Activated T-cell treated with anti-CD3 and anti-CD28 coated beads, Interleukin-2, amount 50 U/mL, for 72 hours (primary cell): ENCODE measurements at places on chromosomes 6 and 20.

DNA sequence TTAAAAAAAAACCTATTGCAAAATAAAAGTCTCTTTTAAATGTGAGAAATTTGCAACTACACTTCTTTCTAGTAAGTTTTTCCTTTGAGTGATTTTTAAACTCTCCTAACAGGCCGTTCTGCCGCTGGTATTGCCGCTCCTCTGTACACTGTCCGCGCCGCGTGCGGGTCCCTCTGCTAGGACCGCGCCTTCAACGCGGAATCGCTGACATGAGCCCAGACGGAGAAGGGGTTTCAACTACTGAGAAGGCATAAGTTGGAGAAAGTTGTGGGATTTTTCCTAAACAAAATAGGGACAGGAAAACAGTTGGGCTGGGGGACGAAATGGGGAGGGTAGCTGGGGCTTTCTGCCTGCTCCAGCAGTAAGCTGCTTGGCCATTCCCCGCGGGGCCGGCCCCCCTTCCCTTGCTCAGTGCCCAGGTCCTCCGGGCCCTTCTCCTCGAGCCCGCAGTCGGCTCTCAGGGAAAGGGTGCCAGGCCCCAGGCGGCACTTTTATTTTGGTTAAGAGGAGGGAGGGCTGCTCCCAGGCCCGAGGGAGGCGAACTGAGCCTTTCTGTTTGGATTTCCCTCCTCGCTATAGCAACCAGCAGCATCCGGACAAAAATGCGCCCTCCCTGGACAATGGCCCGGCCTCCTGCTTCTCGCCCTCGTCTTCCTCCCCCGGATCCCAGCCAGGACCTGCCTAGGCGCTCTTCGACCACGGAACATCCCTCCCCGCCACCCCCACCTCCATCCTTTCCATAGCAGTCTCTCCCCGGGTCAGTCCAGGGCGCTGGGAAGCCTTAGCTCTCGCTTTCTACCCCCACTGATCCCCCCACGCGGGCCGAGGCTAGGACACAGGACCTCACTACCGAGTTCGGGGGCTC is 6.8 kb upstream of the POU3F2 start:
- no peak for DNase-seq

DNA sequence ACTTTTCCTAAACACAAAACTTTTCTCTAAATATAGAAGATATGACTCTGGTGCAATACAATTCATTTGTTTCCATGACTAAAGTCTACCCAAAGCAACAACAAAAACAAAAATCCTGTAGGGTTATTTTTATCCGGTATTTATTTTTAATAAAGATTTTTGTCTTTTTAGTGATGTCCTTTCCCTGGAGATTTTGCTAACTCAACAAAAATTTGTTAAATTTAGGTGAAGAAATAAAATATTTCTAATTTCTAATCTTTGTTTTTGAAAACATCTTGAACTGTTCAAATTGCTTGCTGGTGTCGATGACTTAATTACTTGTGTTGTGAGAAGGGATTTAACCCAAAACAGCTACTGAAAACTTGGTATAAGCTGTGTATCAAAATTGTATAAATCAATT is 741.8 kb downstream of the HDGFL1 start:
- no peak for DNase-seq

GRCh38 chr20:33645396-33645795 is 16.7 kb upstream of the C20orf144 start:
- no peak for DNase-seq

DNA sequence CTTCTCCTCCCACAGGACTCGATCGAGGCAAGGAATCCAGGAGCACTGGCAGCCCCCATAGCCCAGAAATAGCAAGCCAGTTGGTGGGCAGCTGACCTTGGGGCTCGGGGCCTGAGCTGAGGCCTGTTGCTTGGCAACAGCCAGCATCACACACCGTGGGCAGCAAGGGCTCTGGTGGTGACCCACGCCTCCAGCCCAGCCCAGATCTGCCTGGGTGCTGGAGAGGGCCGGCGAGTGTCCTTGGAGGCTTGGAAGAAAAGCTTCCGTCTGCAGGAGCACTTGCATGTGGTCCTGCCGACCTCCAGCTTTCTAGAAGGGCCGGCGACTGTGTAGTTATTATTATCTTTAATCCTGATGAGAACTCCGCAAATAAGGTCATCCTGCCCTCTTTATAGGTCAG is 67.3 kb downstream of the STK35 start:
- no peak for DNase-seq

- no peak for DNase-seq
Observed at GRCh38 chr6:162092816-162093502, 634.6 kb downstream of the PRKN start.

- DNase-seq: no peak
Observed at GRCh38 chr6:75299801-75300530, 15.4 kb upstream of the TMEM30A start.

GRCh38 chr6:130027948-130028347 is 9.6 kb downstream of the L3MBTL3 start:
- DNase-seq: no peak

- DNase-seq: no peak
Observed at GRCh38 chr6:116779573-116780164, 14.2 kb upstream of the FAM162B start.

DNA sequence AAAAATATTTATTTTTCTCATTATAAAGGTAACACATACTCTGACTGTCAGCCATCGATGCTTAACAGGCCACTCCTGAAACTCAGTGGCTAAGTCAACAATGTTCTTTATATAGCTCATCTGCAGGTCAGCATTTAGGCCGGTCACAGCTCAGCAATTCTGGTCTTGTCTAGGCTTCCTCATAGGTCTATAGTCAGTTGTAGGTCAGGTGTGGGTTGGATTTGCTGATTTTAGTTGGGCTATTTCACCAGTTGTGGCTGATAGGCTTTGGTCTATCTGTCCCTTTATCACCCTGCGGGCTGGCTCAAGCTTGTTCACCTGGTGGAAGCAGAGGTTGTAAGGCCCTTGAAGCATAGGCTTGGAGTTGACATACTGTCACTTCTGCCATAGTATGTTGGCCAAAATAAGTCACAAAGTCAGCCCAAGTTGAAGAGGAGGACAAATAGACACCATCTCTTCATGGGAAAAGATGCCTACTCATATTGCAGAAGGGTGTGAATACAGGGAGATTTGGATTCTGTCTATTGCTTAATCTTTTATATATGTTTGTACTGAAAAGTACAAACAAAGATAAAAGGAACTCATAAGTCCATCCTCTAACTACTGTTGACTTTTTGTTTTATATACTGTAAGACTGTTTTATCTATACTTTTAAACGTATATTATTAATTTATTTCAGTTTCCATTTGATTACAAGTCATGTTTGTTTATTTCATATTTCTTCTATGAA is 75.0 kb downstream of the BCKDHB start:
- DNase-seq: no peak

DNA sequence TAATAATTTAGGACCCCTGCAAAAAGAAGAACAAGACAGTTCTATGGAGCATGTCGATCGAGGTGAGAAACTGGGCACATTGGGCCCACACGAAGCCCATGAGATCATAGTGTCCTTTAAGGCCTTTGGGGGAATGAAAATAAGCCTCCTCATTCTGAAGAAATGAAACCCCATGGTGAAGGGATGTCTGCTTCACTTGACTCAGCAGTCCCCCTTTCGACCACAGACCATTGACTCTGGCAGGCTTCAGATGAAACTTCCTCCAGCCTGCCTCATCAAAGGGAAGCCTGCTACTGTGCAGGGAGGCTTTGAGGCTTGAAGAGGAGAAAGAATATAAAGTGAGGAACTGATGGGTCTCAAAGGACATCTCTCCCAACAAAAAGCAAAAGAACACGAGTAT is 144.2 kb upstream of the FBXL4 start:
- DNase-seq: peak; percentile 9

GRCh38 chr6:26476896-26477295 is 19.1 kb downstream of the BTN2A1 start:
- DNase-seq: no peak

DNA sequence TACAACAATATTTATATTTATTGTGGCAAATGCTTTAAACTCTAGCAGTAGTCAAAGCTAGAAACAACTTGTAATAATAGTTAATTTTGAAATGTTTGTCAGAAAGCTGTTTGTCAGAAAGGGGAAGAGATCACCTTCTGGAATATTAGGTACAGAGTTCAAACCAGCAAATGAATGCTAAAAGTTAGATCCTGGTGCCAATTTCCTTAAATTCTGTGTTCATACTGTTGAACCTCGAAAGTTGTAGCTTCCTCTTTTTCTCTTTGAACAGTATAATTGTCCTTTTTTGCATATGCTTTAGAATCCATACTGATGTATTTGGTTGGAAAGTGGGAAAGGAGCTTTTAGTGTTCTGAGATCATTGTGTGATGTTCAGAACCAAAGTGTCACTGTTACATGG is 22.4 kb downstream of the ITCH start:
- DNase-seq: no peak

DNA sequence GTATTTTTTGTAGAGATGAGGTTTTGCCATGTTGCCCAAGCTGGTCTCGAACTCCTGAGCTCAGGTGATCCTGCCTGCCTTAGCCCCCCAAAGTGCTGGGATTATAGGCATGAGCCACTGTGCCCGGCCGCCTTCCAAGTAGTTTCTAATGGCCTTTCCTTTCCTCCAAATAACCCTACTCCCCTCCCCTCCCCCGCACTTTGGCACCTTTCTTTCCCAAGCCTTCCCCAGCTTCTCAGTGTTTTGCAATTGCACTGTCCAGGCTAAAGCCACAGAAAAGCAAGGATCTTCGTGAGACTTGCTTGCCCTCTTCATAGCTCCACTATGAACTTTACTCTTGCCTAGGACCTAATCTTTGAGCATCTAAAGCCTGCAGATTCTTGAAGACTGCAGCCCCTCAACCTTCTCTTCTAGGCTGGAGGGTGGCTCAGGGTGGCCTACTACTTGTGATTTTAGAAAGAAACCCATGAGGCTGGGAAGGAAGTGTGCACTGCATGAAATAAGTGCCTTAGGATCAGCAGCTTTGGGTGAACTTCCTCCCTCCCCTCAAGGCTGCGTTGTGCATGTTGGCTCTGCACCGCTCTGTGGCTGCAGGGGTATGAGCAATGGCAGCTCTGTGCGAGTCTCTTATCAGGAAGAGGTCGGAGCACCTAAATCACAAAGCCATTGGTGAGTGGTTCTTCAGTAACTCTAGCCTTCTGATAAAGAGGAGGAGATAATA is 152.4 kb upstream of the SNX9 start:
- no peak for DNase-seq

DNA sequence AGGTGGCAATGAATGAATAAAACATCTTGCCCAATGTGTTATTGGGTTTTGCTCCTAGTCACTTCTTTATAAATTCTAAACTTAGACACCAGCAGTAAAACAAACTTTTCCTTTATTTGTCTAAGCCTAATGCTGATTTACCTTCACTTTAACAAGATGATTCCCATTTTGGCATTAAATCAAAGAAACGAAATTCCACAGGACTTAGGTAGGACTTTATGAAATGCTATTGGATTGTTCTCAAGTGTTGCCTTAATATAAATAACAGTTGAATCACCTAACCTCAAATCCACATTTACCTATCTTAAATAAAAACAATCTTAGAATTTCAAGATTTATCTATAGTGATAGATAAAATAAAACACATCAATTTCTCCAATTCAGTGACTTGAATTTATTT is 831.8 kb downstream of the EPHA7 start:
- DNase-seq: no peak

- DNase-seq: no peak
Observed at GRCh38 chr6:32539839-32540238, 9.8 kb upstream of the HLA-DRB5 start.

- DNase-seq: no peak
Observed at GRCh38 chr6:104558746-104559145, 301.0 kb downstream of the HACE1 start.

DNA sequence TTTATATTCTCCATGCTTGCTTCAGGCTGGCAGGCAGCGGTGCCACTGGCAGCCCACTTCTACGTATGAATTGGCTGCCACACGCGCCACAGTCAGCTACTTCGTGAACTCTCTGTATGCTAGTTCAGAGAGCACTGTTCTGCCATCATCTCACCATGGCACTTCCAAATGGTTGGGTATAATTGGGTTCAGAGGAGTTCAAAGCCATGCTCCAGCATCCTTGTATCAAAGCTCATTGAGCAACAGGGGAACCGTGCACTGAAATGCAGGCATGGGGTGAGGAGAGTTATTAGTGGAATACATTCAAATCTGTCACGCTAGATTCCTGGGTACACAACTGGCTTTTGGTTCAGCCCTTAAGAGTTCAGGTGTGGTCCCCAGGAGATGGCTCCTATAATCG is 519.9 kb upstream of the NOX3 start:
- no peak for DNase-seq

DNA sequence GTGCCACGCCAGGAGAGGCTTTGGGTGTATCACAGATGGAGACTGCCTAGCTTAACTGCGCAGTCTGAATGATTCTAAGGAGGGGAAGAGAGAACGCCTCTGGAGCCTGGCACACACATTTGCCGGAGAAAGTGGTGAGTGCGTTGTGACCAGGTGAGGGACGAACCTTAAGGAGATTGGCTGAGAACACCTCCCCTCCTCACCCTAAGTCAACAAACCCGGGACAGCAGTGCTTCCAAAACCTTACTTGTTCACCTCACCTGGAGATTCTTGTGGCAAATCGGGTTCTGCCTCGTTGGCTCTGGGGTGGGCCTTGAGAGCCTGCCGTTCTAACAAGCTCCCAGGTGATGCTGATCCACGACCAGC is 9.4 kb downstream of the SYNJ2 start:
- no peak for DNase-seq

DNA sequence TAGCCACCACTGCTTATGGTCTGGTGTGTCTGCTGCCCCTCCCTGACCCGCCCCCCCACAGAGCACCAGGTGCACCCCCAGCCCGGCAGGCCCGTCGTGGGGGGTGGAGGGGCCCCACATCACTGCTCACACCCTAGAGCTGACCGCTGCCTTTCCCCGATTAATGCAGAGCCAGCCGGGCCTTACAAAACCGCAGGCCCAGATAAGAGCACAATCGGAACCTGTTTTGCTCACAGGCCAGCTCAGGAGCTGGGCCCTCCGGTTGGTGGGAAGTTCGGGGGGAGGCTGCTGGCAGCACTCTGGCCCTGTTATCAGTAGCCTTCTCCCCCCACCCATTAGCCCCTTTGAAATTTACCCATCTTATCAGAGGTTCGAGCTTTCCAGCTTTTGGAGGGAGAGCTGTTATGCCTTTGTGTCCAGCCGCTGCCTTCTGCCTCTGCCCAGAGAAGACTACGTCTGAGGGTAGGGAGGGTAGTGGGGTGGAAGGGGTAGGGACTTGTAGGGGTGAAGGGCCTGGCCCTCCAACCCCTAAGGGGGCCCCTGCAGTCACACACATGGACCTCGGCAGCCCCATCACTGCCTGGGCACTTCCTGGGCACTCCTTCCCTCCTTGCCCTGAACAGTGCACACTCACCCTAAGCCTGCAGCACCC is 6.9 kb upstream of the SPDEF start:
- no peak for DNase-seq
